ENCODE measurements at places on chromosomes 5 and 9.

DNA sequence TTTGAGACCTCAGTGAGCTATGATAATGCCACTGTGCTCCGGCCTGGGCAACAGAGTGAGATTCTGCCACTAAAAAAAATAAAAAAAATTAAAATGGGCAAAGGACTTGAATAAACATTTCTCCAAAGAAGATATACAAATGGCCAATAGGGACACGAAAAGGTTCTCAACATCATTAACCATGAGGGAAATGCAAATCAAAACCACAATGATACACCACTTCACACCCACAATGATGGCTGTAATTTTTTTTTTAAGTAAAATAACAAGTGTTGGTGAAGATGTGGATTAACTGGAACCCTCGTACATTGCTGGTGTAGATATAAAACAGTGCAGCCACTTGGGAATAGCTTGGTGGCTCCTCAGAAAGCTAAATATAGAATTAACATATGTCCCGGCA is 68.0 kb downstream of the SIL1 start:
- no peak for DNase-seq

DNA sequence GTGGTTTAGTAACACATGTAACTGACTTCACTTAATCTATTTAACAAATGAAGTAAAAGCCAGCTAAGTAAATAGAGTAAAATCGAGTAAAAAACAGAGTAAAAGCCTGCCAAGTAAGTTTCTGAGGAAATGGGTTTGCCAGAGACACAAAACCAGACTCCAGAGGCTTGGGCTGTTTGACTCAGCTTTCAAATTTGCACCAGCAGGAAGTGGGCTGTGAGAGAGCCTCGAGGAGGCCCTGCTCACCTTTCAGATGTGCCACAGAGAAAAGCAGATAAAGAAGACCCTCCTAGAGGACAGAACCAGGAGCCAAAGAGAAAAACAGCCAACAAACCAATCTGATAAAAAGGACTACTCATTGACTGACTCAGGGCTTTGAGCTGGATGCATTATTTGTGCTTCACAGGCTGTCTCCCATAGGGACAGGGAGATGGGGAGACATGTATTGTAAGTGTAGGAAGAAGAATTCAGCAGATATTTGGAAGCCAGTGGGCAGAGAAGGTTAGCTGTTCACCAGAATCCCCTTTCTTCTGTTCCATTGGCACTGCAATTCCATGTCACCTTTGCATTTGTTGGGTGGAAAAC is 14.4 kb upstream of the AMACR start:
- no peak for DNase-seq

GRCh38 chr9:2023532-2023931 is 8.4 kb downstream of the SMARCA2 start:
- DNase-seq: no peak

DNA sequence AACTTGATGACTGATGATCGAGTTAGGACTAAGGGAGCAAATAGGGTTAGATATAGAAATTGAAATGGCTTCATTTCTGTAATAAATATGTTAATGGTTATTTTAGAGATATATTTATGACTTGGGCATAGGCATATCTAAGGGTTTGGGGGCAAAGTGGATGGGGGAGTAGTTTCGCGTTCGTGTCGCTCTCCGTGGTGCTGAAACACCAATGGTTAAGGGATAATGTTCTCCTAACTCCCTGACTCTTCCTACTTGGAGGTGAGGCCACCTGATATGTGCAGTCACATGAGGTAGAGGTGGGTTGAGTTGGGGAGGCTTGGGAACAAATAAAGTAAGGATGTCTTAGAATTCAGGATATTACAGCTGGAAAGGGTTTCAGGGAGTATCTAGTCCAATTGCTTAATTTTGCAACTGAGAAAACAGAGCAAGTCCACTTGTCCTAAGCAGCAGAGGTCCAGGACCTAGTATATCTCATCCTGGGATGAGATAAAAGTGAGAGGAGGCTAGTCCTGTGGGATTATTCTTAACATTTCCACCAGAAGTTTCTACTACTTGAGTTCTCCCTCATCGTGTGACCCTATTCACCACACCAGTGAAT is 44.0 kb upstream of the MAP1B start:
- no peak for DNase-seq

- DNase-seq: no peak
Measured at GRCh38 chr5:55509796-55510522, 24.8 kb downstream of the PLPP1 start.

GRCh38 chr9:16866587-16866986 is 3.9 kb downstream of the BNC2 start:
- no peak for DNase-seq

- DNase-seq: no peak
Measured at GRCh38 chr5:41707853-41708603, 162.2 kb downstream of the OXCT1 start.

DNA sequence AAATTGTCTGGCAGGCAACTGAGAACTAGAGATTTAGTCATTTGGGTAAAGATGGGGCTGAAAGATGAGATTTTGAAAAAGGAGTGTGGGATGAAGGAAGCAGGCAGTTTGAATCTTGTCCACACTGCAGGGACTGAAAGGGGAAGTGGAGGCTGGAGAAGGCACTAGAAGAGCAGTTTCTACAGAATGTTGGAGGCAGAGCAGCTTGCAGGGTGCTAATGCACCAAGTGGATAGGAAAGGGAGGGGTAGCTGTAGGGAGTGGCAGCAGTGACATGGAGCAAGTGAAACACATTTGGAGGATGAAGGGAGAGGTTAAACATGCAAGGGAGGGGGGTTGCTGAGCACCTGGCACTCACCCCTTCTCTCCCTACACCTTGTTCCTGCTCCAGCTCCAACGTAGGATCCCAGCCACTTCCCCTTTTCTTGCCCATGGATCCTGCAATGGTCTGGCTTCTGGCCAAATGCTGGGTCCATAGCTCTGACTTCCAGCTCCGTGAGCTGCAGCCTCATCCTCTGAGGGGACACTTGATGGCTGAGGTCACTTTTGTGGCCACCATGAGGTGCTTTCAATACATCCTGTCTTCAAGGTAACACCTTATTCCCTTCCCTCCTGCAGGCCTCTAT is 30.0 kb upstream of the FGD3 start:
- DNase-seq: no peak

- DNase-seq: no peak
Measured at GRCh38 chr5:10334831-10335230, 18.7 kb upstream of the MARCHF6 start.

DNA sequence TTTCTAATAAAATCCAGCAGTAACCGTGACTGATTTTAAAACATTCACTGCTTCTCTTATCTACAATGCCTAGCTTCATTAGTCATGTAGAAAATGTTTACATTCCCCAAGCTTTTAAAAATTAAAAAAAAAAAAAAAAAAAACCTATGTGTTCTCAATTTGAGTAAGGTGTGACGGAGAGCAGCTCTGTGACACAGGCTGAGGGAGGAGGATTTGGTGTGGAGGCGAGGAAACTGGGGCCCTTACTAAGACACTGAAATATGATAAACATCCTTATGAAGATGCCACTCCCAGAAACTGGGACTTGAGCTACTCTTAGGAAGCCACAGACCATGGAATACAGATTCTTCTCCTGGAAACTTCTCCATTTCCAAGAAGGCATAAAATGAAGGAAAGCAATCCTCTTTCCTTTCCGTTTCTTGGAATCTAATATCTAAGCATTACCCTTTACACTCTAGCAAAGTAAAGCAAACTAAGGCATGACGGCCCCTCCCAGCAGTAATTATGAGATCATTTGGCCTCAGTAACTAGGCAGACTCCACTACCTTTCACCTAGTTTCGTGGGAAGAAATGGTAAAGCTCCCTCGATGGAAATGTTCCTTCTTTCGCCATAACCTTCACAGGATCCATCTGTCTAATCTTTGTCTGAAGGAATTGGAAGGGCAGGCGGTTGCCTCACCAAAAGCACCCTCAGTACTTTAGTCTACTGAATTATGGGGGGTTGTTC is 23.5 kb downstream of the GRAMD2B start:
- no peak for DNase-seq
